ENCODE measurements at places on chromosomes 4 and X. TPM values are rescaled to one million over a fixed set of nuclear protein-coding genes. Genes with fewer than 3 reads are reported as not detected.

The ABCG2 gene
- total RNA-seq = 27.0 TPM

The RIBC1 gene
- 11.0 TPM for total RNA-seq

The ENPEP gene
- total RNA-seq = 5.0 TPM

The SPANXA1 gene
- total RNA-seq = not detected

The RTL9 gene
- total RNA-seq = 1.2 TPM

The SLC9A7 gene
- 15.4 TPM for total RNA-seq

The SEC31A gene
- 177 TPM for total RNA-seq

The F8A3 gene
- total RNA-seq = 0.88 TPM

The MUC7 gene
- total RNA-seq = not detected

The ARMCX4 gene
- 16.6 TPM for total RNA-seq

The KDR gene
- total RNA-seq = 217 TPM

The TCEAL3 gene
- 29.8 TPM for total RNA-seq

The LANCL3 gene
- total RNA-seq = 2.1 TPM

The PNMA6A gene
- total RNA-seq = 21.0 TPM

The CSN1S1 gene
- not detected for total RNA-seq

The TLR10 gene
- 1.9 TPM for total RNA-seq

The DMD gene
- 112 TPM for total RNA-seq

The DRD5 gene
- total RNA-seq = 2.2 TPM

The CBR4 gene
- total RNA-seq = 40.3 TPM

The ZIC3 gene
- total RNA-seq = 12.1 TPM

The PRDM5 gene
- 53.0 TPM for total RNA-seq

The SPACA5 gene
- not detected for total RNA-seq
